ENCODE measurements at places on chromosomes 5 and 9. TPM values are rescaled to one million over a fixed set of nuclear protein-coding genes. Genes with fewer than 3 reads are reported as not detected.

DNA sequence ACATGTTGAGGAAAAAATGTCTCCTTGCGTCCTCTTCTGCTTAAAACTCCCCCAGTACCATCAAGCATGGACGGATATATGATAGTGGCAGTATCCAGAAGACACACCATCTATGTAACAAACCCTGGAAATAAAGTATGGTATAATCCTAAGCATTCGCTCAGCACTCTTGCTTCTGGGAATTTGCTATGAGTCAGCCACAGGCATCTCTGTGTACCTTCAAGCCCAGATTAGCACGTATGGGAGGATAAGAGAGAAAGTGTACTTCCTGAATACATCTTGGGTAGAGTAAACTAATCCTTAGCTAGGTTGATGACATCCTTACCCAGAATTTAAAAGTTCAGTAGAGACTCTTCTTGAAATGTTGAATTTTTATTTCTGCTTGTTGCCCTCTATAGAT, 71.2 kb downstream of the GHR start:
- H3K4me1 ChIP-seq = no peaks in the 10 kb centered on the region
- H3K36me3 ChIP-seq = no peaks in the 10 kb centered on the region
- H3K27ac ChIP-seq = no peak overlapping the region
- no peaks in the 10 kb centered on the region for H3K27me3 ChIP-seq
- no peak overlapping the region for H3K4me3 ChIP-seq
- no peak for DNase-seq

GRCh38 chr5:1255081-1255561, 29.9 kb downstream of the SLC6A18 start:
- H3K4me3 ChIP-seq = no peak overlapping the region
- no peaks in the 10 kb centered on the region for H3K36me3 ChIP-seq
- H3K27ac ChIP-seq = no peak overlapping the region
- H3K4me1 ChIP-seq = no peaks in the 10 kb centered on the region
- DNase-seq = peak; percentile 25

- H3K4me3 ChIP-seq = no peak overlapping the region
- no peak for DNase-seq
- peaks cover 16% of the 10 kb centered on the region for H3K36me3 ChIP-seq
- H3K27ac ChIP-seq = no peak overlapping the region
- H3K27me3 ChIP-seq = no peaks in the 10 kb centered on the region
- no peaks in the 10 kb centered on the region for H3K4me1 ChIP-seq
These were observed 33.7 kb downstream of the USP20 start for GRCh38 chr9:129868872-129869486.

- H3K27ac ChIP-seq = no peak overlapping the region
- H3K4me3 ChIP-seq = no peak overlapping the region
- no peaks in the 10 kb centered on the region for H3K36me3 ChIP-seq
These were observed 11.5 kb downstream of the CDH6 start for GRCh38 chr5:31204958-31205357.

DNA sequence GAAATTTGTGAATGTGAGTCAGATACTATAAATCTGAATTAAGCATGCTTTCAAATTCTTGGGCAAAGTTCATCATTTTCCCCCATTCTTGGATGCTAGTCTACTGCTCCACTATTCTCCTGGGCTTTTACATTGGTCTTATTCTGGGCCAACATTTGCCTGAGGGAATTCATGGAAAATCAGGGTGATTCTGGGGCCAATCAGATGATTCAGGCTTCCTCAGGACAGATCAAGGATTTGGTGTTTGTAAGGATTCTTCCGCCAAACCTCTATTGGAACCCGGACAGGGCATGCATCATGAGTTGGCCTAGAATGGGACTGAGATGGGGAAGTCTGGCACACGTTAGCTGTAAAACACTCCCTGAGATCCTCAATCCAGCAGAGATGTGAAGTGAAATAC, 113.8 kb downstream of the MEF2C start:
- H3K27me3 ChIP-seq = no peaks in the 10 kb centered on the region
- no peak overlapping the region for H3K4me3 ChIP-seq
- H3K27ac ChIP-seq = no peak overlapping the region
- H3K36me3 ChIP-seq = no peaks in the 10 kb centered on the region
- no peak for DNase-seq
- no peaks in the 10 kb centered on the region for H3K4me1 ChIP-seq

DNA sequence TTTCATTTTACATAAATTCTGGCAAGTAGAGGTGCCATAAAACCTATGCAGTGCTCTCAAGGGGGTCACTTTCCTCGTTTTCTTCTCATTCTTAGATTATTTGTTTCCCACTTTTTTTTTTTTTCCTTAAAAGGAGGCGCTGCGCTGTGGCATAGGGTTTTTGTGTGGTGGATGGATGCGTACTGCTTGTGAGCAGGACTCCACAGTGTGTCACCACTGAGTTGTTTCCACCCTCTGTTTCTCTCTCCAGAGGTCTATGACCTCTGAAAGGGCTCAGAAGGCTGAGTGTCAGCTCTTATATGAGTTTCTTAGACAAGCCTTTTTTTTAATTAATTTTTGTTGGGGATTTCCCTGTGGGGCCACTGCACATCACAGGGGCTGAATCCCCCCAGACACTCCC, 13.6 kb upstream of the CLTB start:
- no peak overlapping the region for H3K4me3 ChIP-seq
- no peaks in the 10 kb centered on the region for H3K4me1 ChIP-seq
- no peaks in the 10 kb centered on the region for H3K27me3 ChIP-seq
- DNase-seq = no peak
- H3K27ac ChIP-seq = no peak overlapping the region
- no peaks in the 10 kb centered on the region for H3K36me3 ChIP-seq

DNA sequence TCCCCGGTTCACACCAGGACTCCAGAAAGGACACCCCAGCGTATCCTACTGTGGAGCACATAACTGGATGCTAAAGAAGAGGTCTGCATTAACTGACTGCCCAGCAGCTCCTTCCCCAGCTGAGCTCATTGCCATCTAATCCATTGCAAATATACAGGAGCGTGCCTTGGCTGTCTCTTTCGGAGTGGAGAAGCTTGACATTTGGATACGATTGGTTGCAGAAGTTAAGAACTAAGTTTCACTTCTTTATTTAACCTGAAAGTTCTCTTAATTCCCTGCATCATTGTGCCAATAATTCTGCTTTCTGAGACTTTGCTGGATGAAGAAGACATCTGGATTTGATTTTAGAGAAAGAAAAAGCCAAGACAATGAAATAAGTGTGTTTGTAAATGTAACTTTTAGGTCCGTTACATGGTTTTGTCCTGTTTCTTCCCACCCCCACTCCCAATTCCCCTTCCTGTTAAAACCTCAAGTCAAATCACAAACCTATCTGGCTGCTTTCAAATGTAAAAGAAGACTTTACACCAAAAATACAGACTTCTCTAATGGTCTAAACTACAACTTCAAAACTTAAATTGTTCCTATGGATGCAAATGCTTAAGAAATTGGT, 33.9 kb downstream of the TAS2R1 start:
- no peaks in the 10 kb centered on the region for H3K27me3 ChIP-seq
- H3K4me1 ChIP-seq = no peaks in the 10 kb centered on the region
- DNase-seq = no peak

DNA sequence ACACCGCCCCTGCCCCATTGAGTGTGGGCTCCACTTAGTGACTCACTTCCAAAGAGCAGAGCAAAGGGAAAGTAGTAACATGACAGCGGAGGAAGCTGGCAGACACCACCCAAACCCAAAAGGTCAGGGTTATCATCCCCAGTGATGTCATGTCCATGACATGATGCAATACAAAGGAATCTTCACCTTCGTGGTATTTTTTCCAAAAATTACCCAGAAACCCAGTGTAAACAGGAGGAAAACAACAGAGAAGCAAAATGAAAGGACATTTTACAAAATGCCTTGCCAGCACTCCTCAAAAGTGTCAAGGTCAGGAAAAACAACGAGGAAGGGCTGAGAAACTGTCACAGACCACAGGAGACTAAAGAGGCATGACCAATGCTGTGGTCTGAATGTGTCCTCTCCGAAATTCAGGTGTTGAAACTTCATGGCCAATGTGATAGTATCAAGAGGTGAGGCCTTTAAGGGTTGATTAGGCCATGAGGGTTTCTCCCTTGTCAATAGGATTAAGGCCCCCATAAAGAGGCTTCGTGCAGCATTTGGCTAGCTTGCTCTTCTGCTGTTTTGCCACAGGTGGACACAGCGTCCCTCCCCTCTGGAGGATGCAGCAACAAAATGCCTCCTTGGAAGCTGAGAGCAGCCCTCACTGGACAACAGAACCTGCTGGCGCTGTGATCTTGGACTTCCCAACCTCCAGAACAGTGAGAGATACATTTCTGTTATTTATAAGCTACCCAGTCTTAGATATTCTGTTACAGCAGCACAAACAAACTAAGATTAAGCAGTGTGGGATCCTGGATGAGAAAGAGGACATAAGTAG, 30.5 kb upstream of the MED10 start:
- no peak for DNase-seq
- no peak overlapping the region for H3K4me3 ChIP-seq
- no peaks in the 10 kb centered on the region for H3K4me1 ChIP-seq
- H3K27ac ChIP-seq = no peak overlapping the region
- no peaks in the 10 kb centered on the region for H3K27me3 ChIP-seq

GRCh38 chr5:178323541-178323865, 90.9 kb upstream of the PHYKPL start:
- no peaks in the 10 kb centered on the region for H3K27me3 ChIP-seq
- H3K27ac ChIP-seq = no peak overlapping the region
- no peak for DNase-seq
- no peaks in the 10 kb centered on the region for H3K36me3 ChIP-seq
- no peak overlapping the region for H3K4me3 ChIP-seq

DNA sequence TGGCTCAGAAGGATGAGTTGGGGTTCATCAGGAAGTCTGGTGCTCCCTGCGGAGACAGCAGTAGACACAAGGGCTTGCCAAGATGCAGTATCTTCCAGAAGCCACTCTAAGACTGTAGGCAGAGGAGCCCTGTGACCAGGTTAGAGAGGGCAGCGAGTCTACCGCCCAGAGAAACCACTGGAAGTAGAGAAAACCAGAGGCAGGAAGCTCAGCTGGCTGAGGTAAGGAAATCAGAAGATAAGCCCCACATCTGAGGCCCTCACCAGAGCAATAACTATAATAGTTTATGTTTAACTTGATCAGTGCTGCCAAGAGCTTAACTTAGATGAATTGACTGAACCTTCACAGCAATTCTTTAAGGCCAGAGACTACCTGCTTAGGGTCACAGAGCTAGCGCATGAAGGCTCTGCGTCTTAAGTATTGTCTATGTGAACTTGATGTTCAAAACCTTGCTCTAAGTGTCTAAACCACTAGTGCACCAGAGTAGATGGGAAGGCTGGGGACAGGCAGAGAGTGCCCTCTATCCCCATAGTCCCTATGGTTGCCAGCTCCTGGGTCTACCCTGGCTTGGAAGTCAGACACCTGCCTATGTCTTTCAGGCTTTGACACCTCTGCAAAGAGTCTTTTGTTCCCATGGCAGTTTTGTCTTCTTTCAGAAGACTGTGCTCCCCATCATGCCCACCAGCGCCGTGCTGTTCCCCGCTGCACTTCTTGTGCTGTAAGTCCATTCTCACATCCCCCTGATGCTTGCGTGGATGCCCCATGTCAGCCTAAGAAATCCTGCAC, 228.2 kb upstream of the KLF4 start:
- no peak overlapping the region for H3K27ac ChIP-seq
- no peaks in the 10 kb centered on the region for H3K36me3 ChIP-seq
- DNase-seq = no peak
- H3K4me1 ChIP-seq = no peaks in the 10 kb centered on the region
- no peaks in the 10 kb centered on the region for H3K27me3 ChIP-seq

GRCh38 chr5:109917966-109918365, 228.2 kb downstream of the MAN2A1 start:
- H3K4me3 ChIP-seq = no peak overlapping the region
- no peak overlapping the region for H3K27ac ChIP-seq
- H3K36me3 ChIP-seq = no peaks in the 10 kb centered on the region
- H3K4me1 ChIP-seq = no peaks in the 10 kb centered on the region

DNA sequence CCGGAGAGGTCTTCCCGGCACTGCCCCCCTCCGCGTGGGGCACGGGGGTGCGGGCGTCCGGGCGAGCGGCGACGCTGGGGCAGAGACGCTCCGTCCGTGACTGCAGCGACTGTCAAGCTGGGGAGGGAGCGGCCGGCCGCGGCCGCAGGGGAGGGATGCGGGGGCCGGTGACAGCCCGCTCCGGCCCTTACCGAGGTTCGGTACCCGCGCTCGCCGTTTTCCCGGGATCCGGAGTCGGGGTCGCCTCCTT, 400 bp downstream of the KDM4C start:
- H3K27me3 ChIP-seq = no peaks in the 10 kb centered on the region
- no peaks in the 10 kb centered on the region for H3K4me1 ChIP-seq
- no peak for DNase-seq

DNA sequence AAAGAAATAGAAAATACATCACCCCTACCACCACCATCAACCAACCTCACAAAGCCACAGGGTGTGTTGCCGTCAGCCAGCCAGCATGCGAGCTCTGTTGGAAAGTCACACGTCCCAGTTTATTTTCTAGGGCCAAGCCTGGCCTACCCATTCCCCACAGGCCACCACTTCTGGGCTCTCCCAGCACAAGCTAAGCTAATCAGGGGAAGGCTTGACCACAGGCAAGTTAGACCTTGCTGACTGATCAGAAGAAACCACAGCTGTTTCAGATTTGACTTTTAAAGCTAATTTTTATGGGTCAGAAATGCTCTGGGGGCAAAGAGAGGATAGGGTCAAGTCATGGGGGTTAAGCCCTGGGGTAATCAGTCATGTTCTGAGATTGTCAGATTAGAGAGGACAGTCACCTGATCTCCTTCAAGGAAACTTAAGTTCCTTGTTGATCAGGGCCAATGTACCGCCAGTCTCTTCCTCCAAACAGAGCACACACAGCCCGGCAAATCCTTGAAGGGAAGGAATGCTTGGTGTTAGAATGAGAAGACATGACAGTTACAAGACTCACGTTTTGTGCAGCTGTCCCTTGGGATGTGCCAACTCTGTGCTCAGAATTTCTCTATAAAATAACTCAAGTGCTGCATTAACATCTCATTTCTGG, 7.6 kb downstream of the SHB start:
- H3K36me3 ChIP-seq = no peaks in the 10 kb centered on the region
- no peaks in the 10 kb centered on the region for H3K27me3 ChIP-seq
- DNase-seq = no peak
- H3K4me1 ChIP-seq = peaks cover 39% of the 10 kb centered on the region

DNA sequence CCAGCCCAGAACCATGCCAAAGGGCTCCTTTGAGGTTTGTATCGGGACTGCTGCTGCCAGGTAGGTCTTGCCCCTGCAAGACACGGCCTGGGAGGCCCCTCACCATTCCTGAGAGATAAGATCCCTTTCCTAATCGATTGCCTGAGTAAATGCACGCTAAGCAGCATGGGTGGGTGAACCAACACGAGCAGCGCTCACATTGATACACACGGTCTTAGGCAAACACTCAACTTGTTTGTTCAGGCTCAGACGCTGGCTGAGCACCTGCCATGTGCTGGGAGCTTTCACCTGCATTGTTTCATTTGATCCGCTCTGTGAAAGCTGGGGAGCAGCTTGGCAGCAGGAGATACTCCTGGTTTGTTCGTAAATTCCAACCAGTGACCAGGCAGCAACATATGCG, 76.9 kb upstream of the NEURL1B start:
- no peaks in the 10 kb centered on the region for H3K36me3 ChIP-seq
- DNase-seq = no peak
- H3K4me3 ChIP-seq = no peak overlapping the region
- no peaks in the 10 kb centered on the region for H3K27me3 ChIP-seq
- no peak overlapping the region for H3K27ac ChIP-seq

GRCh38 chr9:130426883-130427282, 17.9 kb upstream of the ASS1 start:
- H3K36me3 ChIP-seq = no peaks in the 10 kb centered on the region
- no peaks in the 10 kb centered on the region for H3K27me3 ChIP-seq
- H3K27ac ChIP-seq = no peak overlapping the region
- H3K4me1 ChIP-seq = no peaks in the 10 kb centered on the region

Gene SLC6A19
- total RNA-seq = 2.2 TPM

Gene PTRH1
- 20.5 TPM for total RNA-seq

All from kidney (tissue), 22 donors.